Fibroblast of lung (primary cell): ENCODE measurements at places on chromosomes 11 and 22.

DNA sequence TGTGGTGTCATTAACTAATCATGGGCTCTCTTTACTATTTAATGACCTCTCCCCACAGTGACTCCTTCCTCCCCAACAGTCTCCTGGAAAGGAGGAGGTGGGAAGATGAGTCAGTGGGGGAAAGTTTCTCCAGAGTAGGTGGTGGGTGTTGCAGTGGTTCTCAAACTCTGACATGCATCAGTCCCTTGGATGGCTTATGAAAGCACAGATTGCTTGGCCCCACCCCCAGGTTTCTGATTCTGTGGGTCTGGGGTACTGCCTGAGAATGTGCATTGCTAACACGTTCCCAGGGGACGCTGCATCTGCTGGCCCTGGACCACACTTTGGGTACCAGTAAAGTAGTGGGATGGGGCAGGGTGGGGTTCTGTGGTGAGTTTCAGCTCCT lies 9.8 kb downstream of the CD82 start:
- no peak for DNase-seq

DNA sequence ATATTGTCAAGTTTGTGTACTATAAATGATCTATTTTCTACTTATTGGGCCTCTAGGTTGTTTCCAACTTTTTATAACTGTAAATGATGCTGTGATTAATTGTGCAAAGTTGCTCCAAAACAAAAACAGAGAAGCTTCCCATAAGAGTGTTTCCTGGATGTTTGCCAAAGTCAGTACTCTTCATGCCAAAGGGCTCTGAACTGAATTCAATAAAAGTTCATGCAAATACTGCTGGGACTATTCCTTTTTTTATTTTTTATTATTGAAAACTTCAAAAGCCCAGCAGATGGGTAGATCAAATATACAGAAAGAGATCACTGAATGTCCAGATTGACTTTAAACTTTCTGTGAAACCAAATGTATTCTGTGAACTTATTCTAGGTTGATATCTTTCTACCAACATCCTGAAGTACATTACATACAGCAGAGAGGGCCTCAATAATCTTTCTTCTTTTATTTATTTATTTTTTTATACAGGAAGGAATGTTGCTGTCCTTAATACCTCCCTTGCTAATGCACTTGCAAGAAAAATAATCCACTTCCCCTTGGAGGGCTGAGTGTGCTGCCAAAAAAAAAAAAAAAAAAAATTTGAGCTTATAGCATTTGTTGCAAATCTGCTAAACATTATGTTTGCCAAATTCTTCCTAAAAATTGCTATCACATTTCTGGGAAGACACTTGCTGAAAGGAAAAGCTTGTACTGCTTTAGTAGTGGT lies 53.0 kb downstream of the CTSC start:
- peak; percentile 19 for DNase-seq

GRCh38 chr22:24938741-24939341 lies 7.7 kb downstream of the LHFPL7 start:
- peak; percentile 46 for DNase-seq

GRCh38 chr11:44618561-44619425 lies 53.3 kb downstream of the CD82 start:
- DNase-seq, result no peak

- peak; percentile 72 for DNase-seq
These were observed 2.4 kb downstream of the RNF121 start for GRCh38 chr11:71931245-71931602.

DNA sequence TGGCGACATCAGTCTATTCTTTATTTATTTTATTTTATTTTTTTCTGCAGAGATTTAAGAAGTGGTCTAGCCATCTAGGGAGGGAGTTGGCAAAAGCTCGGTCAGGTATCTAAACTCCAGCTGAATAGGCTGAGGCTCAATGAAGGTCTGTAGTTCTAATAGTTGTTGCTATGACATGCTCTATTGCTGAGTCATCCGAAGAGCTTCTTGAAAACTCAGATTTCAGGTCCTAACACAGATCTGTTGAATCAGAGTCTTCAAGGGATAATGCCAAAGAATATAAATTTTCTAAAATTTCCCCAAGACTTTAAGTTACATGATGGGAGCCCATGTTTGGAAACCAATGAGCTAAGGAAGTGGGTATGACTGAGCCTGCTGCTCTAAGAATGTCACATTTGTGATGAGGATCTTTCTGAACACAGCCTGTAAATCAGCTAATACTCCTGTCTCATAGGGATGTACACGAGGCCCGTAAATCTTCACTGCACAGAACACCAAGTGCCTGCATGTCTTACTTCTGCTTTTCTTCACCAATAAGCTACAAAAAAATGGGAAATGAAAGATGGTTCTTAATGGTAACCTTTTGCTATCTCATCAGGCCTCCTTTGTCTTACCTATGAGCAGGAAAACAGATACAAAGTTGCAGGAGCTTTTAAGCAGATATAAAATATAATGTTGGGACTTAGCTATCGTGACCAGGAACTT lies 901.4 kb upstream of the API5 start:
- DNase-seq, result peak; percentile 64

GRCh38 chr22:46088541-46089311 lies 61.6 kb upstream of the PPARA start:
- peak; percentile 85 for DNase-seq

GRCh38 chr11:69335007-69335780 lies 41.2 kb downstream of the MYEOV start:
- DNase-seq, result no peak

DNA sequence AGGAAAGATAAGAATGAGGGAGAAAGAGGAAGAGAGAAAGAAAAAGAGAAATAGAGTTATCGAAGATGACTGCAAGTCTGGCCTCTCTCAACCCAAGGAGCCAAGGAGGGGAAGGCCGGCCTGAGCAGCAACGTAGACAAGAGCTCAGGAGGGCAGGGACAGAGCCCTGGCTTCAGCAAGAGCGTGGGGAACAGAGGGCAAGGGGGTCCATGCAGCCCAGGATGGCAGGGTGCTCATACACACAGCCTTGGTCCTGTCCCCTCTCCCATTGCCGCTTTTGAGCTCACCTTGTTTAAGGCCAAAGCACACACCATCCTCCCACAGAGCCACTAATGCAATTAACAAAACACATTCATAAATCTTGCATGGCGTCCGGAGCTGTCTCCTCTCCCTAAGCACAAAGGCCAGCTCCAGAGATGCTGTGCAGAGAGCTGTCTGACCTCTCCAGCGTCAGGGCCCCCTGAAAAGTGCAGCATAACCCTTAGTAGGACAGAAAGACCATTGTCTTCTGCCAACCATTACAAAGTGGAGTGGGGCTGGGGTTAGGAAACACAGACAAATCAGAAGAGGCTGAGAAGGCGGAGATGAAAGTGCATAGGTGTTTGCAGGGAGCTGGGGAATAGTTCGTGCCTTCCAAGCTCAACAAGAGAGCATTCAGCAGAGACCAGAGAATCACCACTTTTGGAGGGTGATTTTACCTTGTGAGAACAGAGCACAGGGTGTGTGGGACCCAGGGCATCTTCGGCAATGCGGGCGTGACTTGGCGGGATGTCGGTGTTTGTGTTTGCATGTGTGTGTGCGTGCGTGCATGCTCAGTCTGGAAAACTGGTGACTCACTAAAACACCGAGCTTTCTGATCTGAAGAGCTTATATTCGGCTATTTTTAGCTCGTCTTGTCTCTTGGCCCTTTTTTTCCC lies 28.2 kb upstream of the JAM3 start:
- DNase-seq, result peak; percentile 56

- peak; percentile 64 for DNase-seq
These were observed 22.1 kb upstream of the RRAS2 start for GRCh38 chr11:14380947-14381561.
